GM10248 (cell line): ENCODE measurements at places on chromosomes 16 and 17.

DNA sequence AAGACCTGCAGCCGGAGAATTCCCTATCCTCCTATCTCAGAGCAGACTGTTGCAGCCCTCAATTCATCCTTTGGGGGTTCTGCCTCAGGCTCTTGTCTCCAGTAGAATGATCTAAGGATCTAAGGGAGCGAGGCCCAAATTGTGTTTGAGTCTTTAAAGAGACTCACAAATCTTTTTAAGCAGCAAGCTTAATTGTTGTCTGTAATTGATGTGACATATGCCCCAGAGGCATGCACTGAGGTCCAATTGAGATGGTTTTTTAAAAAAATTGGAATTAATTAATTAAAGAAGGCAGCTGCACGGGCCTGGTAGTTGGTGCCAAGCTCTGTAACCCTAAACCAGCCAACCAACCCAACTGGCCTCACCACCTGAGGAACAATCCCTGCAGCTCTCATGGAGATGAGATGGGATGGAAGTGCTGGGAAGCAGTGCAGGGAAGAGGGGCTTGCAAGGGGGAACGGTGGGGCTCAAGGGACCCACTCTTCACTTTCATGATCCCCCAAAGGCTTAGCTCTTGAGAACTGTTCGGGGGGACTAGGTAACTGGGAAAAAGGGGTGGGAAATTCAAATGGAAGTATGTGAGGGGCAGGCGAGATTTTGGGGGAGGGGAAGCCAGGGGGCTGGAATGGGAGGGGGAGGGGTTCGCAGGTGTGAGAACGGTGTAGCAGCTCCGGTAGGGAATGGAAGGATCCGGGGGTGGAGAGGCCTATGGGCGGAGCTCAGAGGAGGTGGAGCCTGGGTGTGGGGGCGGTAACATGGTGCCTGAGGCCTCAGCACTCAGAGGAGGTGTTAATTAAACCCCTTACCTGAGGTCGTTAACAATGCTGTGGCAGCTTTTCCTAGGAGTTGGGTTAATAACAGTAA lies 9.2 kb upstream of the ZNF652 start:
- DNase-seq: no peak

- DNase-seq: no peak
Measured at GRCh38 chr16:51401673-51402072, 250.6 kb upstream of the SALL1 start.

DNA sequence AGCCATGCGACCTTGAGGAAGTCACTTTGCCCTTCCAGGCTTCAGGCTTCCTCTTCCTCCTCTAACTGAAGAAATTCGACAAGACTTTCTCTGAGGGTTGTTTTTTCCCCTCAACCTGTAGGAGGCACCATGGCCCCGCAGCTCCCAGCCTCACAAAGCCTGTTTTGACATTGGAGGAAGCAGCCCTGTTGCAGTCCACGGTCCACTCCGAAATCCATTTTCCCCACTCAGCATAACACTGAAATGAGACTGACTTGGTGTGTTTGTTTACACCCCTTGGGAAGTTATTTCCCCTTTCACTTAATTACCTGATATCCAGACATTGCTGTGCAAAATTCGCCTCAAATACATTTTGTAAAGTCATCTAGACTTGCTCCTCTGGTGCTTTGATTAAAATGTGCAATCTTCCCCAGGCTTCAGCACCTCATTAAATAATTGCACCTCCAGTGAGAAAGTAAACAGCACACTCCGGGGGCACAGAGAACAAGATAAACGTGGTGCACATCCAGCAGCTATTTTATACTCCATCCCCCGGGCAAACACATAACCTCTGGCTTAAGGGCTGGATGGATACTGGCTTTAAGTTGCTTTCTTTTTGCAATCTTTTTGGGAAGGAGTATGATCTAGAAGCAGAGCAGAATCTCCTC lies 41.4 kb upstream of the PIRT start:
- DNase-seq: no peak

- DNase-seq: peak; percentile 66
Measured at GRCh38 chr17:45146890-45147580, 1.2 kb upstream of the HEXIM1 start.

- no peak for DNase-seq
Measured at GRCh38 chr16:4692460-4693295, 684 bp upstream of the NUDT16L1 start.

DNA sequence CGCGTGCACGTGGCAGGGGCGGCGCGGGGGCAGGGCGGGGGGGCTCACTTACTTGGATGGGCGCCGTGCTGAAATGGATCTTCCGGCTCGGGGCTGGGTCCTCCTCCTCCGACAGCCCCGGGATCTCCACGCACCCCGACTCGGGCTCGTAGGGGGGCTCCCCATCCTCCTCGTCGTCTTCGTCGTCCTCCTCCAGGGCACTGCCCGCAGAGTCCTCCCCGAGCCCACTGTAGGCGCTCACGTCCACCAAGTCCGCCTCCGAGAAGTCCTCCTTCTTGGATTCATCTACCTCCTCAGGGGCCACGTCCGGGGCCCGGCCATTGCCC lies 1.4 kb downstream of the PPP1R9B start:
- DNase-seq: no peak

DNA sequence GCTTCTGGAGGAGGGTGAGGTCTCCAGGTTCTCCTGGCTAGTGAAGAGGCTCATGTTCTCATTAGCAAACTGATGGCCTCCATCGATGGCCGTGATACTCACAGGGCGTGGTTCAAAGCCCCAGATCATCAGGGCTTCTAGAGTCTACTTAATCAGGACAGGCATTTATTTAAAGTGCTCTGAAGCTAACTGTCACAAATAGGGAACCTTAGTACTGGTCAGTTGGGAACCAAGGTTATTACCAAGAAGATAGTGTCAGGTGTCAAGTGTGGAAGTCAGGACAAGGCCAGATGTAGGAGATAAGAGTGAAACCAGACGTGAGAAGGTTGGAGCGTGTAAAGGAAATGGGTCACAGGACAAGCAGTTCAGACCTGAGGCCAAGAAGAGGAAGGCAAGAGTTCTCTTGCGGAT lies 56.9 kb downstream of the PIGL start:
- DNase-seq: no peak

DNA sequence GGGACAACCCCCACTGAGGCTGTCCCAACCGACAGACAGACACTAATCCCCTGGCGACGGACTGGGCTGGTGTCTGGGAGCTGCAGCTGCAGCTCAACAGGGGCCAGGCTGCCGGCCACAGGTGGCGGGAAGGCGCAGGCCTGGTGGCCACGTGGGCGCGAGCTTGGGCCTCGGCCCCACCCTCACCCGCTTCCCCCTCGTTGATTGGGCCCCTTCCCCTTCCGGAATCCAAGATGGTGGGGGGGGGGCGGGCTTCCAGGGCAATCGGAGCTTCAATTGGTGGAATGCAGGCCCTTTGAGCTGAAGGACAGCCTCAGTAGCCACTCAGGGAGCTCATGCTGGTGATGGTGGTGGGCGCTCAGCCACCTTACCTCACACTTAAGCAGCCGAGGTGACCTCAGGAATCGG lies 8.7 kb upstream of the TBX4 start:
- DNase-seq: no peak

DNA sequence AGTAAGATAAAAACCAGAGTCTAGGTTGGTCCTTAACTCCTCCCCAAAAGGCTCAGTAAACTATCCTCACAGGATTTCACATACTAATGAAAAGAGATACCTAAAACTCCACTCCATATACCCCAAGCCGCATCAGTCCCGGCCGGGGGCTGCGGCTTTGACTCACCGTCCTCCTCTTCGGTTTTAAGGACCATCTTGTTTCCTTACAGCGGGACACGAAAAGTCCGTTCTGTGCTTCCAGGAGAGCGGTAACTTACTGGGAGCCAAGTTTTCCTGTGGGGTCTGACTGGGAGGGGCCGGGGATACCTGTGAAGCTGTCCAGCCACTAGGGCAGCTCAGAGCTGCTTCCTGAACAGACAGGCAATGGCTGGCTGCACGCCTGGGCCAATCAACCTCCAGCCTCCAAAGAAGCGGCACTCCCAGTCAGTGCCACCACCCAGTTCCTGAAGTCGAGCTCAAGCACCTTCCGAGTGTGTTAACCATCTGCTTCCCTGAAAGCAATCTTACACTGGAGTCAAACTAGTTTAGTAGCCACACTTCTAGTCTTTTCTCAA lies 45.5 kb downstream of the CYTH1 start:
- DNase-seq: peak; percentile 62

- DNase-seq: peak; percentile 82
Measured at GRCh38 chr17:80441133-80441578, 26.2 kb downstream of the ENDOV start.

DNA sequence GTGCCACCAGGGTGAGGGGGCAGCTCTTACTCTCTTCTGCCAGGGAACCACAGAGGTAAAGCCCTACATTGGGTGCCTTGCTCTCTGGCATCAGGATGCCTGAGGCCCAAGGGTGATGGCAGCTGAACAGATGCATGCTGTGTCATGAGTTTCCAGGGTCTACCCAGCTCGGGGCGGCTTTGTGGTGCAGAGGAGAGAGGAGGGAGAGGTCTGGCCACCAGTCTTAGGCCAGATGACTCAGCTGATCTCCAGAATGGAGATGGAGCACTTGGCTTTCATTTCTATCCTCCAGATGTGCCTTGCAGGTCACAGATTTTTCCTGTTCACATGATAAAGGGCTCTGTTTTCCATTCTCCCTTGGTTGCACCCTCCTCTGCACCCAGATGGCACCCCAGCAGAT lies 23.6 kb upstream of the USP22 start:
- no peak for DNase-seq

GRCh38 chr16:68715471-68715870 lies 21.6 kb upstream of the CDH1 start:
- DNase-seq: no peak

DNA sequence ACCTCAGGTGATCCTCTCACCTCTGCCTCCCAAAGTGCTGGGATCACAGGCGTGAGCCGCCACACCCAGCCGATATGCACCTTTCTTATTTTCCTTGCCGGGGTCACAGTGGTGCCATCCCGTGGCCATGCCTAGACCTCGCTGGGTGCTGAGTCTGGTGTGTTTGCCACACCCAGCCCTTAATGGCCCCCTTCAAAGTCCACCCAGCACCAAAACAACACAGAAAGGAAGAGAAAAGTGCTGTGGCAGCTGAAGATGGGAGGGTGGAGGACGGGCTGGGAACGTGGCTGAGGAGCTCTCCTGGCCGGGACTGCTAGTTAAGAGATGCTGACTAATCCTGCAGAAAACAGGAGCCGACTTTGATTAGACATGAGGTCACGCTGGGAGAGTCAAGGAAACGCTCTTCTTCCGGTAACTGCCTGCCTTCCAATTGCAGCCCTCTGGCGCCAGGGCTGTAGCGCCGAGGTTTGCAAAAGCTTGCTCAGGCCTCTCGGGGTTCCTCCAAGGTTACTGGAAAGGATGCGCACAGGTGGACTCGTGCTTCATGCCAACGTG lies 10.9 kb downstream of the SLC43A2 start:
- DNase-seq: no peak

- no peak for DNase-seq
Measured at GRCh38 chr16:23342083-23342640, 40.1 kb downstream of the SCNN1B start.

DNA sequence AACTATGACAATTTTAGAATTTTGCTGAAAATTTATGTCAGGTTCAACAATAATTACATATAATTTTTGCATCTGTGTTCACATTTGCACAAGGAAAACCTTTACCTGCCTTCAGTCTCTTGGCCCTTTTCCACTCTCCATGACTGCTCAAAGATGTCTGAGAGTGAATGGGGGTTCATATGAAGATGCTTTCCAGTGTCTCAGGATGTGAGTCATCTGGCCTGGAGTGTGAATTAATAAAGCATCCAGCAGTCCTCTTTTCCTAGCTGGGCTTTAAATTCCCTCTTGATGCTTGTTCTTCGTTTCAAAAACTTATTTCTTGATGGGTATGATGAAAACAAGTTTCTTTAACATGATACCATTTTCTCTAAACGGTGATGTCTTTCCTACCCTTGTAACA lies 99.9 kb downstream of the CDK5R1 start:
- no peak for DNase-seq

DNA sequence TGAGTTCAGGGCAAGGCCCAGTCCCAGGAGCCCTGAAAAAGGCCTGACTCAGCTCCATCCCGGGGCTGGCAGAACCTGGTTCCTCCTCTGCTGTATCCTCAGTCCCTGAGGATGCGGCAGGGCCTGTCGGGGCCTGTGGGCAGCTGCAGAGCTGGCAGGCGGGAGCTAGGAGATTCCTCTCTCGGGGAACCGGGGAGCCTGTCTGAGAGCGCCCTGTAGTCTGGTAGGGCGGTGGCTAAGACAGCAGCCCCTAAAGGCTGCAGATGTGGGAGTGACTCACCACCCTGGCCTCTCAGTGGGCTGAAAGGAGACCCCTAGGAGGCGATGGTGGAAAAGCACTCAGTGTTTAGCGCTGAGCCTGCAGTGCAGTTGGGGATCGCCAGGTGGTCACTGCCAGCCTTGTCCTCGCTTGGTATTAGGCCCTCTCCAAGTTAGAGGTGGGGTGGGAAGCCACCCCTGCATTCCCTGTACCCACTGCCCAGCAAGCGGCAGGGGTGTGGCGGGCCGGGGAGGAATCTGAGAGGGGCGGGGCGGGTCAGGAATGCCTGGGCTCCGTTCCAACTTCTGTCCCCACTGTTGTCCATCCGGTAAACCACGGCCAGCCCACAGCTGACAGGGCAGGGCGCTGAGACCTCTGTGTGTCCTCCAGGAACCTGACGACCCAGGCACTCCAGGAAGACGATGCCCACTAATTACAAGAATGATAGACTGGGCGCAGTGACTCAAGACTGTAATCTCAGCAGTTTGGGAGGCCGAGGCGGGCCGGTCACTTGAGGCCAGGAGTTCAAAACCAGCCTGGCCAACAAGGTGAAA lies 29.5 kb upstream of the CDH1 start:
- no peak for DNase-seq

- peak; percentile 73 for DNase-seq
Measured at GRCh38 chr17:82859431-82860403, 19.9 kb upstream of the ZNF750 start.

GRCh38 chr16:82201926-82202325 lies 31.9 kb upstream of the MPHOSPH6 start:
- no peak for DNase-seq

DNA sequence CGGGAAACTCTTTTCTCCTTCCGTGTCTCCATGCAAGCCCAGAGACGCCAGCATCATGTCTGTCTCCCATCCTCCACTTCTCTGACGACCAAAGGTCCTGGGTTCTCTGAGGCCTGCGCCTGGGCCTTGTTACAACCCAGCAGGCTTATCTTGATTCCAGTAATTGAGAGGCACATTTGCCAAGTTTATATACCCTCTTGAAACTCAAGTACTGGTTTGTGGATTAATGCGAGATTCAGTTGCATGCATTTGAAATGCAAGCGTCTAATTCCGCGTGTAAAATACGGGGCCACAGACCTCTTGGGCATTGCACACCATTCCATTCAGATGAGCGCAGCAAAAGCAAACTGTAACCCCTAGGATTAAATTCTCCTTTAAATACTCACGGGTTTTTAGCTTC lies 28.7 kb upstream of the CRISPLD2 start:
- no peak for DNase-seq
